ENCODE measurements at places on chromosomes 5 and 9.

GRCh38 chr9:71859939-71860338 is 51.1 kb downstream of the ABHD17B start:
- DNase-seq = no peak

DNA sequence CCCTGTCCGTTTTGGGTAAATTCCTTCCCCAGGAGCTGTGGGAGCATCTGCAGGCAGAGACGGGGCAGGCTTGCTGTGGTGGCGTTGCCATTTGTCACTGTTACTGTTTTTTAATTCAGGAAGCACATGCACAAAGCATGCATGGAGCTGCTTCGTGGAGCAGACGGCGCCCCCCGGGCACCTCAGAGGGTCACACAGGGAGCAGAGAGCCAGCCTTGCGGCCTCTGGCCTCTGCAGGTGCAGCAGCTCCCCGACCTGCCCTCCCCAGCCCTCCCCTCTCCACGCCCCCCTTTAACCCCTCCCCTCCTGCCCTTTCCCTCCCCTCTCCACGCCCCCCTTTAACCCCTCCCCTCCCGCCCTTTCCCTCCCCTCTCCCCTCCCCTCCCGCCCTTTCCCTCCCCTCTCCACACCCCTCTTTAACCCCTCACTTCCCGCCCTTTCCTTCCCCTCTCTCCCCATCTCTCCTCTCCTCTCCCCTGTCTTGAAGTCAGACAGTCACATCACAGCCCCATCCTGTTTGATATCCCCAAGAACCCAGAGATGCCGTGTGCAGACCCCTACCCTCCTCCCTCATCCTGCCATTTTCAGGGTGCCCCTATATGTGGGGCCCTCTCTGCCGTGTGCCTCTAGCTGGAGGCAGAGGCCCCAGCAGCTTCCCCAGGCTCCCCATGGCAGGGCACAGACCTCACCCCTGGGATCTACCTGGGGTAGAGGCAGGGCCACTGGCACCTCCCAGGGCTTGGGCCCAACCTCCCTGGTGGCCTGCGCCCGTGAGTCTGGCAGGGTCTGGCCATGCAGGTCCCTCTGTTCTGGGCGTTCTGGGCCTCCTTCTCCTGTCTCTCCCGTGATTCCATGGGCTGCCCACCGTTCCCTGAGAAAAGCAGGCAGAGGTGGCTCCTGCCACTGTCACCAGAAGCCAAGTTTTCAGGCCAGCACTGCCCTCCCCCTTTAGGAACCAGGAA is 29.6 kb upstream of the UBAC1 start:
- DNase-seq = no peak

DNA sequence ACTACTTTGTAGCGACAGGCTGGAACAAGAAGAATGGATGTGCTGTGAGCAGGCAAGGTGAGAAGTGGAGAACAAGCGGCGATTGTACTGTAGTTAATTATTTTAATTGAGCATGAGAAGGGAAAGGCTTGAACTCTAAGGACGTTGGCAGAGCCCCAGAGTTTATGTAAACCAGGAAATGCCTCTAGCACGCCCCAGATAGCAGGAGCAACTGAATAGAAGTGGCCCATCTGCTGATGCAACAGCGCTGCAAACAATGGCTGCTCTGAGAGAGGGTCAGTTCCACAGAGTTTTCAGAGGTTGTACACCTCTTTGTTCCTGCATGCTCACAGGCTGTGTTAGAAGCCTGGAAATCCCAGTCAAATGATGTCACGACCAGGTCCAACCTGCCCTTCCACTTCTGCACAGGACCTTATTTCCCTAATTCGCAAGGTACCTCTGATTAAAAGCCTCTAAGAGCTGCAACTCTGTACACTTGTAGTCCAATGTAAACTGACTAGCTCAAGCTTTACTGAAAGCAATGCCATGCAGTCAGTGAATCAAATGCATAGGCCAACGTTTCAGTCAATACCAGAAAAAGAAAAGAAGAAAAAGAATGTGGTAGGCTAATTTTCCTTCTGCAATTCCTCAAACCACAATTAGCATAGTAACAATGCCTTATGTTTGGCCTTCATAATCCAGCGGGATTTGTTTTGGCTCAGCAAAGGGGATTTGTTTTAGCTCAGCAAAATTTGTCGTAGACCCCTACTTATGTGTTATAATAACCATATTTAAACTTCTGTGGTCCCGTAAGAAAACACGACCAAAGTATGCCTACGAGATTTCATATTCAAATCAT is 119.6 kb upstream of the RETREG1 start:
- DNase-seq = no peak

DNA sequence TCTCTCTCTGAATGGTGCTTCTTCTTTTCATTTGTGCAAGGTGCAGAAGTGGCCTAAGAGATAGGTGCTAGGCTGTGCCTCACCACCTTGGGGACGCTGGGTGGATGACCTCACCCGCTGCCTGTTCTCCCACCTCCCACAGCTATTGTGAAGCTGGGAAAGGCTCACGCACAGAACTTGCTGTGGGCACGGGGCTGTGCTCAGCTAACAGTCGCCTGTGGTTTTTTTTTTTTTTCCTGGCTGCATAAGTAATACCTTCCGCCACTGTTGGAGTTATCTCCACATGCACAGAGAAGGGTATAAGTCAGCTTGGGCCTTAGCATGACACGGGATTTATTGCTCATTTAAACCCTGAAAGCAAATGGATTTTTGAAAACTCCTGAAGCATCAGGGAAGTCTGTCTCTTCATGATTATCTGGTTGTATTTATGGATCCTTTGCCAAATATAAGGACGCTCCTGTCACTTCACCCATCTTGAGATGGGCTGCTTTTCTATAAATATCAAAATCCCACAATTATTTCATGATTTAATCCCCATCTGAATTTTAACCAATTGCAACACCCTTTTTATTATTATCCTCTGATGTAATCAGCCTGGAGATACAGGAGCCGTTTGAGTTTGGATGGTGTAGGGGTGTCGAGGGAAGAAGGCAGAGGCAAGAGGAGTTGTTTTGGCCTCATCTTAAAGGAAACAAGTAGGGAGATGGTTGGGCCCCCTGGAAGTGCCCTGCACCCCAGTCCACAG is 9.0 kb downstream of the DBH start:
- DNase-seq = no peak

DNA sequence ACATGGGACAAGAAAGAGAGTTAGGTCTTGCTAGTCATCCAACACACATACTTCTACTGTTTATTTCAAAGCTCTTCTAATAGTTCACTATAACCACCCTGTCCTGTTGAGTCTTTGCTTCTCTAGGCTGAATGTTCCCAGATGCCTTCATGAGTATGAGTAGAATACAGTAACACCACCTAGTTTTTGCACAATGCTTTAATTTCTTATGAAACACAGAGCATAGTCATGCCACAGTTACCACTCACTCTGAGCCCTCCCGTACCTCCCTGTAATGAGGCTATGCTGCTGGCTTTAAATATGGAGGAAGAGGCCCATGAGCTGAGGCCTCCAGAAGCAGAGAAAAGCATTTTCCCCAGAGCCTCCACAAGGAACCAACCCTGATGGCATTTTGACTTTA is 75.0 kb upstream of the SLC1A3 start:
- DNase-seq = no peak

- no peak for DNase-seq
Measured at GRCh38 chr5:95821110-95822021, 1.2 kb downstream of the GLRX start.

DNA sequence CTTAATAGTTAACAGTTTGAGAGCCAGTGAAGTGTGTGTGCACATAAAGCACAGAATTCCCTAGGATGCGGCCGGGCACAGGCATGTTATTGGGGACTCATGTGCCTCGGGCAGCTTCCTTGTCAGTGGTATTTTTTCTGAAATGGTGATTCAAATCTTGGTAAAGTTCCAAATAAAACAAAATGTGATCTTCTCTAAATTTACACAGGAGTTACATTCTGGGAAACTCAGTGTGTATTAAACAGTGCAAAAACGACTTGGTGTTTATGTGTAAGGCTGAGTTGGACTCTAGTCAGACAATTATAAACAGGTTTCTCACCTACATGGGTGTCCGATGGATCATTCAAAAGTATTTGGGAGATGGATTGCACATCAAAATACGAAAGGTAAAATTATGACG is 48.9 kb downstream of the BOD1 start:
- DNase-seq = no peak

DNA sequence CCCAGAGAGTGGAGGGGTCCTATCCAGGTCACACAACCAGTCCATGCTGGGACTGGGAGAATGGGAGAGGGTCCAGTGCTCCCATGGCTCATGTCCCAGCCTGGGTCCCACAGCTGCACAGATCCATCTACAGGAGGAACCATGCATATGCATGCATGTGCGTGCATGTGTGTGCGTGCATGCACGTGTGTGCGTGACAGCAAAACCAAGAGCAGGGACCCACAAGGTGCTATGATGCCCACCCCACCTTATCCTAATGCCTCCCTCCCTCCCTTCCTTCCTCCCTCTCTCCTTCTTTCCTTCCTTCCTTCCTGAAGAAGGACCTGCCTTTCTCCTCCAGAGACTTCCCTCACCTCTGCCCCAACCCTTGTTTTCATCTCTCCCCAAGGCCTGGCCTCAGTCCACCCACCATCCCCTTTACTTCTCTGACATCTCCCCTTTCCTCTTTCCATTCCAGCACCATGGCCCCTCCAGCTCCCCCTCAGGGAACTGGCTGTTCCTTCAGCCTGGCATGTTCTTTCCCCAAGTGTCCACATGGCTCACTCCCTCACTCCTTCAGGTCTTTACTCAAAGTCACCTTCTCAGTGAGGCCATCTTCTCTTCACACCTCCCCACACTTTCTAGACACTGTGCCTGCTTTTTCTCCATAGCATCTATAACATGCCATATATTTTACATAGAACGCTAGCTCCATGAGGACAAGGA is 21.8 kb downstream of the AQP7 start:
- DNase-seq = no peak

- no peak for DNase-seq
Measured at GRCh38 chr5:32258424-32258823, 54.3 kb downstream of the MTMR12 start.

GRCh38 chr5:135063056-135063445 is 29.0 kb upstream of the PITX1 start:
- no peak for DNase-seq

DNA sequence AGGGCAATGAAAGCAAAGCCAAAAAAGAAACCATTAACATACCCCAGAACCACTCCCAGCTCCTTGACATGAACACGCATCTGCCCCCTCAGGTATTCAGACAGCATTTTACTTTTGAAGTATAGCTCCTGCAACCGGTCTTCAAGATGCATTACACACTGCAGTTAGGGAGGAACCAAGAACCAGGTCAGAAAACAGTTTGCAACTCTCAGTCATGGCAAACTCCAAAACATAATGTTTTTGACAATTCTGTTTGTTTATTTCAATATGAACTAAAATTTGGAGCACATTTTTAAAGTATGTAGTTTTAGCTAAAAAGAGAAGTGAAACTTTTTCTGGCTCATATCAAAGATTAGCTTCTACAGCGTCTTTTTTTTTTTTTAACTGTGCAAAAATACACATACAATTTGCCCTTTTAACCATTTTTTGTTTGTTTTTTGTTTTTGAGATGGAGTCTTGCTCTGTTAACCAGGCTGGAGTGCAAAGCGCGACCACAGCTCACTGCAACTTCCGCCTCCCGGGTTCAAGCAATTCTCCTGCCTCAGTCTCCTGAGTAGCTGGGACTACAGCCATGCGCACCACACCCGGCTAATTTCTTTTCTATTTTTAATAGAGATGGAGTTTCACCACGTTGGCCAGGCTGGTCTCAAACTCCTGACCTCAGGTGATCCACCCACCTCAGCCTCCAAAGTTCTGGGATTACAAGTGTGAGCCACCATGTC is 12.2 kb upstream of the RAPGEF6 start:
- DNase-seq = no peak

- no peak for DNase-seq
Measured at GRCh38 chr9:107874591-107875369, 385.2 kb upstream of the KLF4 start.

DNA sequence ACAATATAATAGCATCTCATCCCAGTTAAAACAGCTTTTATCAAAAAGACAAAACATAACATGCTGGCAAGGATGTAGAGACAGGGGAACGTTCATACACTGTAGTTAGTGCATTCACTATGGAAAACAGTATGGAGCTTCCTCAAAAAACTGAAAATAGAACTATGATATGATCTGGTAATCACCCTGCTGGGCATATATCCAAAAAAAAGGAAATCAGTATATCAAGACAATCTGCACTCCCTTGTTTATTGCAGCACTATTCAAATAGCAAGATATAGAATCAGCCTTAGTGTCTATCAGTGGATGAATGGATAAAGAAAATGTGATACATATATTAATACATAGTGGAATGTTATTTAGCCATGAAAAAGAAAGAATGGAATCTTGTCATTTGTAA is 88.5 kb downstream of the PBX3 start:
- DNase-seq = no peak

GRCh38 chr9:78030296-78030552 is 1.4 kb downstream of the GNAQ start:
- no peak for DNase-seq

GRCh38 chr9:28696960-28697359 is 1123.7 kb upstream of the C9orf72 start:
- DNase-seq = no peak

GRCh38 chr9:37082214-37082765 is 38.1 kb upstream of the ZCCHC7 start:
- DNase-seq = no peak

DNA sequence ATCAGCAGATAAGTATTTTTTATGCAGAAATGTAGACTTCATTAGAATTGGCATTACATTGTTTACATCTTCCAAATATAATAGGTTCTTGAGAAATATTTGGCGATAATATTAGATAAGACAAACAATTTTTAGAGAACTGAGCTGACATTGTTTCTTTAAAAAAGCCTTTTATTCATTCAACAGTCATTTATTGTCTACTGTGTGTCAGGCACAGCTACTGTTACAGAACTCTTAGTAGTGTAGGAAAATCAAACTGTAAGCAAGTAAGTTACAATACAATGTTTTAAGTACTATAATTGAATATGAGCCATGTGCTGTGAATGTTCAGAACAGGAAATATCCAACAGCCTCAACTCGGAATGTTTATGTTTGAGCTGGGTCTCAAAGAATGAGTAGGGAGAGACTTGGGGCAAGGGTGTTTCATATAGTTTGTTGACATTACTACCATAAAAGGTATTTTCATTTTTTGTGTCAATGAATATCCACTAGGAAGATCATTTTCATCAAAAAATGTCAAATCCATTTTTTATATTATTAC is 114.0 kb downstream of the CDC42SE2 start:
- no peak for DNase-seq

GRCh38 chr5:155872629-155873220 is 454.2 kb upstream of the SGCD start:
- DNase-seq = no peak
